ENCODE measurements at places on chromosomes 5 and 9. TPM values are rescaled to one million over a fixed set of nuclear protein-coding genes. Genes with fewer than 3 reads are reported as not detected.

The HSD17B3 gene
- 0.39 TPM for total RNA-seq

GRCh38 chr5:147576646-147577535 lies 67.0 kb upstream of the DPYSL3 start:
- DNase-seq: peak; percentile 24

- no peak for DNase-seq
These were observed 53.9 kb downstream of the MEF2C start for GRCh38 chr5:88829054-88829453.

GRCh38 chr9:107138261-107138992 lies 144.7 kb upstream of the RAD23B start:
- no peak for DNase-seq

DNA sequence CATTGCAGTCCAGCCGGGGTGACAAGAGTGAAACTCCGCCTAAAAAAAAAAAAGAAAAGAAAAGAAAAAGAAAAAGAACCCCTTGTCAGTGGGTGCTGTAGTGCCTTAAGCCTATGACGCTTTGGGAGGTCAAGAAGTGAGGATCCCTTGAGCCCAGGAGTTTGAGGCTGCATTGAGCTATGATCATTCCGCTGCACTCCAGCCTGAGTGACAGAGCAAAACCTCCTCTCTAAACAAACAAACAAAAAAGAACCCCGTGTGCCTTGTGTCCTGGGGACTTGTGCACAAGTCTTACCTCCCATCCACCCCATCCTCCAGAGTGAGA lies 33.5 kb upstream of the STXBP1 start:
- DNase-seq: no peak

DNA sequence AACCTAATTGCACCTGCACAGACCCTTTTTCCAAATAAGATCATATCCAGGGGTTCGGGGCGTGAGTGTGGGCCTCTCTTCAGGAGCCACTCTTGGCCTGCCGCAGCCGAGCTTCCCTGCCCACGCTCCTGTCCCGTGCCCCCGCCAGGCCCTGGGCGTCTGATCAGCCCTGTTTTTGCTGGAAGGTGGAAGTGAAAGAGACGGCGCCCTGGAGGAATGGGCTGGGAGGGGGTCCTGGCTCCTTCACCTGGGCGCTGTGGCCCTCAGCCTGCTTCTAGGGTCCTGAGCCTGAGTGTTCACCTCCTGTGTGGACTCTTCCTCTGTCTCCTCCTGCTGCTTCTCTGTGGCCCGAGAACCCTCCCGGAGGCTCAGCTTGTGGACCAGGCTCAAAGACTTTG lies 11.2 kb upstream of the COL5A1 start:
- DNase-seq: no peak

All from Panc1 (cell line).